ENCODE measurements at places on chromosomes 12 and 14.

DNA sequence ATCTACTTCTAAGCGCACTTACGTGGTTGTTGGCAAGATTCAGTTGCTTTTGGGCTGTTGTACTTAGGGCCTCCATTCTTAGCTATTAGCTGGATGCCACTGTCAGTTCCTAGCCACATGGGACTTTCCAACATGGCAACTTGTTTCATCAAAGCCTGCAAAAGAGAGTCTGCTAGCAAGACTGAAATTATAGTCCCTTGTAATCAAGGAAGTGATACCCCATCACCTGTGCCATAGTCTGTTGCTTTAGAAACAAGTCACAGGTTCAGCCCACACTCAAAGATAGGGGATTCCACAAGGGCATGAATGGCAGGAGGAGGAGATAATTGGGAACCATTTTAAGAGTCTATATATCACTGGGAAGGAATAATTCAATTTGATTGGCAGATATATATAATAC is 27.1 kb upstream of the SLC17A8 start:
- no peak for DNase-seq

GRCh38 chr12:50066402-50066801 is 9.0 kb downstream of the ASIC1 start:
- DNase-seq: no peak

- no peak for DNase-seq
Measured at GRCh38 chr12:40192704-40193255, 32.0 kb upstream of the LRRK2 start.

- DNase-seq: no peak
Measured at GRCh38 chr12:108337235-108338223, 1.6 kb downstream of the CMKLR1 start.

DNA sequence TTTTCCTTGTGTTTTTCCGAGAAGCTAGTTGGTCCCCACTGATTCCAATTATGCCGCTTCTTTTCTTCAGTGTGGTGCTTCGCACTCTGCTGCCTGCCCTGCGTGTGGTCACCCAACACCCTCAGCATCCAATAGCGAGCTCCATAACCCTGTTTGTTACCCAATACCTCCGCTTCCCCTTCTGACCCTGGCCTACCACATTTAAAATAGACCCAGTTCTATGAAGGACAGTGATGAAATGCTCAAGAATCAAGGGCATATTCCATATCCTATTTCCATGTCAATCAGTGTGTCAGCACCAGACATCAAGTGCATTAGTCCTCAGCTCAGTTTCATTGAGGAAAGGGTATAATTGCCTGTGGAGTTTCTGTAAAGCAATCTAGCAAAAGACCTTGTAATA is 9.5 kb downstream of the NDRG2 start:
- no peak for DNase-seq

- no peak for DNase-seq
Measured at GRCh38 chr12:91703491-91704283, 442.0 kb downstream of the BTG1 start.

DNA sequence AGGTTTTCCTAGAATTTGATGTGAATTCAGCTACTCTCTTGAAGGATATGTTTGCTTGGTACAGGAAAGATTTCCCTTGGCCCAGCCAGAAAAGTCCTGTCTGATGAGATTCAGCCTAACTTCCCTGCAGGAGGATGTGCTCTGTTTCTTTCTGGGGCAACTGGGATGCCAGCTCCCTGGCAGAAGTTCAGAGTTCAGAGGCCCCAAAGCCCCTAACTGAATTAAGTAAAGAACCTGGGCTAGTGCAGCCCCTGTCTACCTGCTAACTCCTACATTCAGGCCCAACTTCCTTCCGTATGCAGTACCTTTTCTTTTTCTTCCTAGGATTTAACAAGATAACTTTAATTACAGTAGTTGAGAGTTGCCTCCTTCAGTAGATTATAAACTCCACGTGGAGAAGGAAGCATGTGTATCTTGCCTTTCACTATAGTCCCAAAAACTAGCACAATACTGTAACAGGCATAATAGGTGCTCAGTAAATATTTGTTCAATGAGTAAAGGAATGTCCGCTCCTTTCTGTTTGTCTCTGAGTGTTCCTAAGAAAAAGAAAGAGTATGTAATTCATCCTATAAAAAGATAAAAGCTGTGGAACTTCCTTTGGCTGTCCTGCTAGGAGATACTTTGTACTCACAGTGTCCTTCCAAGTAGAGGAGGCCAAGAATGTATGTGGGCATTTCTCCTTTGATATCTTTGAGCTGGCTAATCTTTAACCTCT is 141.0 kb downstream of the SLC8A3 start:
- DNase-seq: no peak

DNA sequence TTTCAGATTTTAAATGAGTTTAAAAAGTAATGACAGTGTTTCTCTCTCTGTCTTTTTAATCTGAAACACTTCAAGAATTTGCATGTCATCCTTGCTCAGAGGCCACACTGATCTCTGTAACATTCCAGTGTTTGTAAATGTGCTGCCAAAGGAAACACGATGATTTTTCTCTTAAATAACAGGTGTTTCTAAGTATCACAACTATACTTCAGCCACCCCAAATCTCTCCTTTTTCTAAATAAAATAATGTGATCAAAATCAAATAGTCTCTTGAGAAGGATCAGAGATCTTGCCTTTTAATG is 3.3 kb upstream of the GALC start:
- no peak for DNase-seq

- no peak for DNase-seq
Measured at GRCh38 chr14:22271838-22272799, 316.9 kb downstream of the DAD1 start.

DNA sequence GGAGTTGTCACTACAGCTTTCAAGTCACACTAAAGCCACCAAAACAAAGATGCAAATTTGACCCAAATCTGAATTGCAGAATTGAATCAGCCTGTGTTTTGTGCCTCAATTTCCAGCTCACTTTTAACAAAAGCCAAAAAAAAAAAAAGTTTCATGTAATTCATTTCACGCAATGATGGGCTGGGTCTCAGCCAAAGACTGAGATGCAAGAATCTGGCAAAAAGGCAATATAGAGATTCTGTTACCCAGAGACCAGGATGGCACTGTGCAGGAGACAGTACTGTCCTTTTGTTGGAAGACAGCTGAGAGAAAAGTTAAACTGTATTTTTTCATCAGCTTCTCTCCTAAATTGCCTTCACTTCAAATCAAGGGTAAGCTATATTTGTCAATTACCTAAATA is 205.7 kb upstream of the NPAS3 start:
- no peak for DNase-seq

DNA sequence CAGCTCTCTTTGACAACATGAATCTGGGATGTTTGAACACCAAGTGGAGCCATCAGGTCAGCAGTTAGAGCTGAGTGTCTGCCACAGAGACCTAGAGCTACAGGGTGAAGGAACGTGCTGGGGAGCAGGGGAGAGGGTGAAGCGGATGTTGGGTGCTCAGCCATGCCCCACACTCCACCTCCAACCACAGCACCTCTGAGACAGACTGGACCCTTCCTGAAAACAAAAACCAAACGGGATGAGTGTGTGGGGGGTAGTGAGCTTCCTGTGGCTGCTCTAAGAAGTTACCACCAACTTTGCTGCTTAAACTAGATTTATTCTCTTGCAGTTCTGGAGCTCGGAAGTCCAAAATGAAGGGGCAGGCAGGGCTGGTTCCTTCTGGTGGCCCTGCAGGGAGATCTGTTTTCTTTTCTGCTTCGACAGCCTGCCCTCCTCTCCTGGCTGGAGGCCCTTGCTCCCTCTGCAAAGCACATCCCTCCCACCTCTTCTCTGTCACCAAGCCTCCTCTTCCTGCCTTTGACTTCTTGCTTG is 5.6 kb upstream of the GOLGA3 start:
- DNase-seq: no peak

- DNase-seq: no peak
Measured at GRCh38 chr12:63440048-63440447, 228.2 kb downstream of the DPY19L2 start.

DNA sequence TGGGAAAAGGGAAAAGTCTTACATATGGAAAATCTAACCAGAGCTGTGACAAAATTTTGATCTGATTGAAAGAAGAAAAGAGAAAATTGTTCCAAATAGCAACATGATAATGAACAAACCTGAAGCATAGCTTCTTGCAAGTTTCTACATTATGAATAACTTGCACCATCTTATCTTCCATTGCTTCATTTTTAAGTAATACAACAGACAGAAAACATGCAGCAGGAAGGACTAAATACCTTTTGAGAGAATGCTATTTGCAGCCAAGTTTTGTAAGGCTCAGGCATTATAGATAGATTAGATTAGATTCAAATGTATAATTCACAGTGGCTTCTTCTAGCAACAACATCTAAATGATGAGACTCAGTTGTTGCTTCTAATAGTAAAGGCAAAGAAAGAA is 441.4 kb downstream of the AEBP2 start:
- no peak for DNase-seq

GRCh38 chr14:106038263-106038662 is 511.9 kb downstream of the TMEM121 start:
- no peak for DNase-seq

DNA sequence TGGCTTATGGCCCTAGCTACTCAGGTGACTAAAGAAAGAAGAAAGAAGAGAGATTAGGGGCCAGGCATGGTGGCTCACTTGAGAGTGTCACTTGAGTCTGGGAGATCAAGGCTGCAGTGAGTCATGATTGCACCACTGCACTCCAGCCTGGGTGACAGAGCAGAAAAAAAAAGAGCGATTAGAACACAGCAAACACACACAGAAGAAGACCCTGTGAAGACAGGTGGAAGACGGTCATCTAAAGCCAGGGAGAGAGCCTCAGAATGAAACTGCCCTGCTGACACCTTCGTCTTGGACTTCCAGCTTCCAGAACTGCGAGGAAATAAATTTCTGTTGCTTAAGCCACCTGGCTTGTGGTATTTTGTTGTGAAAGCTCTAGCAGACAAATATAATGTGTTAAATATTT is 17.5 kb upstream of the PPP1CC start:
- no peak for DNase-seq

DNA sequence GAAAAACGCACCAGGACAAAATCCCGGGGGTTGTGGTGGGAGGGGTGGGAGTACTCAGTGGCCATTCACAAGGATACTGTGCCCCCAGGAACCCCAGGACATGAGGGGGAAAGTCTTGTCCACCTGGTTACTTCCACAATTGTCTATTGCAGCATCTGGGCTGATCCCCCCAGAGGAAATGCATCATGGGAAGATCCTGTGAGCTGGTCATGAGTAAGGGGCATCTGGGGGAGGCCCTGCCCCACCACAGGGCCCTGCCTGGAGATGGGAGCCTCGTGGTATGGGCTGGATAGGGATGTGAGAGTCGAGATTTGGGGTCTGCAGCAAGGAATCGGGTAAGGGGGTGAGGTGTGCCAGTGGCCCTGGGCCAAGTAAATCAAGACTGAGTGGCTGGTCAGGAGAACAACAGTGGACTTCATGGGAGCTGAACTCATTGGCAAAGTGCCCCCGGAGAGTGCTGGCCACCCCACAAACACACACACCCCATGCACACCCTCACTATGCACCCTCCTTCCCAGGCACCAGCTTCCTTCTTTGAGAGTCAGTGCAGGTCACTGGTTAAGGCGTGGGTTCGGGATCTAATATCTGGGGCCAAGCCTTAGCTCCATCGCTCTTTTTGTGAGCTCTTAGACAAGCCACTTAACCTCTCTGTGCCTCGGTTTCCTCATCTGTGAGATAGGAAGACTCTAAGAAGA is 3.0 kb upstream of the SERPINA1 start:
- no peak for DNase-seq

DNA sequence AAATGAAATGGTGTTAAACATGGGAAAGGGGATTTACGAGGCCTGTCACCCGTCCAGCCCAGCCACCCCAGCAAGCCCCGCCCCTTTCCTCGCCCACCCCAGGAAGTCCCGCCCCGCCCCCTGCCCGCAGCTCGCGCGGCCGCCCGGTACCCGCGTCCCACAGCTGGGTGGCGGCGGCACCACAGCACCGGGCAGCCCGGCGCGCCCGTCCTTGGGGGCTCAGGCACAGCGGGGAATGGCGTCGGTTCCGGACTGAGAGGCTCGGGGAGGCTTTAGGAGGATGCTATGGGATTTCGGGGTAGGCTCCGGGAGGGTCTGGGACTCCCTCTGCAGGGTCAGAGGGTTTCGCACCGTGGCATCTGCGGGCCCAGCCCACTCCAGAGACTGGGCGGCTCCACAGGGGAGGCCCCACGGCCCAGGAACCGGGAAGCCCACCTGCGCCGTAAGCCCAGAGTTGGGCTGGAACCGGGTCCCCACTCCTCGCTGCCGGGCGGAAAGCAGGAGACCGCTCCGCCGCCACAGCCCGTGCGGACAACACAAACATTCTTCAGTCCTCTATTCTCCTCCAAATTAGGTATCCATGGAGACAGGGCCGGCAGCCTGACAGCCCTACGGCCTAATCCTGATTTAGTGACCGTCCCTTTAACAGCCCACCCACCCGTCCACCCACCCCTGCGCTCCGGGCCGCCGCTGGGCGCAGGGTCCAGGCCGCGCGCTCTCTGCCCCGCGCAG is 1.4 kb downstream of the FIGNL2 start:
- DNase-seq: peak; percentile 49

DNA sequence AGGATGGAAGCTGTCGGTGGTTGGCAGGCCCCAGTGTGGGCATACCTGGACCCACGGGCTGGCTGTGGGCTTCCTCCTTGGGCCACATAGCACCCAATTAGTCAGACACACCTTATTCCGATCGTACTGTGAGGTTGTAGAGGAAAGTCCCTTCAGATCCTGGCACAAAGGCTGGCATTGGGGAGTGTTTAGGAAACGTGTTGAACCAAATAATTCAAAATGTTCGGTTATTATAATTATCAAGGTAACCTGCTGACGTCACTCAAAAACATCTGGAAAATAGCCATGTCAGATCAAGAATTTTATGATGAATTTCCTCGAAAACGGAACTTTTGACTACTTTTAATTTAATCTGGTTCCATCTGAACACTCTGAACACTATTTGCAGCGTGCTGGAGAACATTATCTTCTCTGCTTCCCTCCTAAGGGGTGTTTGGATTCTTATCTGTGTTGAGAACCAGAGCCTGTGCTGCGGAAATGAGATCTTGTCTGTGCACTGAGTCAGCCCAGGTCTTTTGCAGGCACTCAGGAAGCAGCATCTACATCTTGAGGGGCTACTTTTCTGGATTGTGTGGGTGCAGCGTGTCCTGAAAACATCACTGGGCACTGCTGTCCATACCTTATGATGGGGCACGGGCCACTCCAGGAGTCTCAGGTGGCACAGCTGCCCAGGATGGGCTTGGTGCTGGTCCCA is 100.3 kb downstream of the SLC25A47 start:
- no peak for DNase-seq

DNA sequence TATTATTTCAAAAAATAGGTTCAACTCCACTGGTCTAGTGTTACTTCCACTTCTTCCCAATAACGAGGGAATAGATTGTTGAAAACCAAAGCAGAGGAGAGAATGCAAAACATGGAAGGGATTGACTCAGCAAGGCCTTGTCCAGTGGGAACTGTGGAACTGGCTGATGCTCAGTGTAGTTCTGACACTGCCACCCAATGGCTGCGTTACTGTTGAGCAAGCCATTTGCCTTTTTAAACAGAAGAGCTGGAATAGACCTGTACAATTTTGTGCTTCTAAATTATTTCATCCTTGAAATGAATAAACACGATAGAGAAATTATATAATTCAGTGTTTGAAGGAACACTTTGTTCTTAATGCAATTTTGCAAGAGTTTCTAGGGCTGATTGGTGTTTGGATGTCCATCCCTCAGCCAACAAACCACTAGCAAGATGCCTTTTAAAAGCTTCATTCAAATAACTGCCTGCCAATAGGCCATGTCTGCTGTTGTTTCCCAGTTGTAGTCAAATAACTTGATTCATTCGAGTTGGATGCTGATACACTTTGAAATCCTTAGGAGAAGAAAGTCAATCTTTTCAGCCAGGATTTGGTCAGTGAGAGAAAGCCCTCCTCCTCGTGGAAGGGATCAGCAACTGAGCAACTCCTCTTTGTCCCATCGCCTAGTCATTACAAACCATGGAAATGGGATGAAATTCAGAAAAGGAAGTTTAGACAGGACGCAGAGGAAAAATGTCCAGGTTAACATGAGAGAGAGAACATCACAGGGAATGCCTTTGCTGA is 7.3 kb upstream of the MGP start:
- DNase-seq: no peak

All from activated CD4-positive, alpha-beta T cell treated with anti-CD3 and anti-CD28 coated beads for 24 hours (primary cell).